Mammary epithelial cell (primary cell): ENCODE measurements at places on chromosomes 3 and 15. TPM values are rescaled to one million over a fixed set of nuclear protein-coding genes. Genes with fewer than 3 reads are reported as not detected.

MINAR1 gene
- total RNA-seq = 0.12 and 0.24 TPM in 2 replicates

BLOC1S6 gene
- total RNA-seq = 38.0 and 47.0 TPM in 2 replicates

- DNase-seq = no peak
These were observed 473.1 kb downstream of the MCTP2 start for GRCh38 chr15:94704421-94704820.

DNA sequence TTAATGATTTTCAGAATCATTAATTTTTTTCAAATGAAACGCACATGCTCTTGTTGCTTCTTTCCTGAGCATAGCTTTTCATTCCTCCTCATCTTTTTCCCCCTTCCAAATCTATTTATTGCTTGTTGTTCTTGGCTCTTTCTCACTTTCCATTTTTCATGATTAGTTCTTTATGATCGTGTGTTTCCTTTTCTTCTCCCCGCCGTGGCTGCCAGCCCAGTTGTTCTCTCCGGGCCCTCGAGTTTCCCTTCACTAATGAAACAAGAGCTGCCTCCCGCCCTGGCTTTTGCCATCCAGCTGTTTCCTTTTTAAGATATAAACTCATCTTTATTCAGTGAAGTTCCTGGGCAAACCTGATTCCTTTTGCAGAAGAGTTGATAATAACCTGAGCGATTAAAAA lies 170.2 kb upstream of the NR2F2 start:
- no peak for DNase-seq

- DNase-seq = peak; percentile 28
These were observed 481.4 kb upstream of the ALCAM start for GRCh38 chr3:104885214-104885814.

GRCh38 chr3:79253704-79254103 lies 514.1 kb downstream of the ROBO1 start:
- no peak for DNase-seq

- no peak for DNase-seq
These were observed 341.1 kb downstream of the SI start for GRCh38 chr3:164737174-164737573.
